CD4-positive, alpha-beta T cell treated with Interleukin-4 for 4 hours (primary cell): ENCODE measurements at places on chromosomes 1 and 21.

- no peak for DNase-seq
Measured at GRCh38 chr1:228990906-228991569, 255.8 kb downstream of the RHOU start.

DNA sequence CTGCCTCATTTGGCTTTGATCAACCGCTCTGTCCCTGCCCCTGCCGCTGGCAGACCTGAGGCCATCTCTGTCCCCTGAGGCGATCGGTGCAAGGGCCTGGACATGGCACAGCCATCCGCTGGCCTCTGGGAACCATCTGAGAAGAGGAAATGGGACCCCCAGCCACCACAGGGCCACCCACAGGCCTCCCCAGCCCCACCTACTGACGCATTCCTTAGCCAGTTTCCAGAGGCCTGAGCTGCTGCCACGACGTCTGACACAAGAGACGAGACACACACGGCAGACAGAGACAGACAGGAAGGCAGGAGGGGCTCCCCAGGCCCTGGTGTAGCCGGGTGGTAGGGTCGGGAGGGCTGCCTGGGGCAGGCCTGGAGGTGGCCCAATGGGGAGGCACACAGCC lies 37.3 kb upstream of the EDN2 start:
- no peak for DNase-seq

DNA sequence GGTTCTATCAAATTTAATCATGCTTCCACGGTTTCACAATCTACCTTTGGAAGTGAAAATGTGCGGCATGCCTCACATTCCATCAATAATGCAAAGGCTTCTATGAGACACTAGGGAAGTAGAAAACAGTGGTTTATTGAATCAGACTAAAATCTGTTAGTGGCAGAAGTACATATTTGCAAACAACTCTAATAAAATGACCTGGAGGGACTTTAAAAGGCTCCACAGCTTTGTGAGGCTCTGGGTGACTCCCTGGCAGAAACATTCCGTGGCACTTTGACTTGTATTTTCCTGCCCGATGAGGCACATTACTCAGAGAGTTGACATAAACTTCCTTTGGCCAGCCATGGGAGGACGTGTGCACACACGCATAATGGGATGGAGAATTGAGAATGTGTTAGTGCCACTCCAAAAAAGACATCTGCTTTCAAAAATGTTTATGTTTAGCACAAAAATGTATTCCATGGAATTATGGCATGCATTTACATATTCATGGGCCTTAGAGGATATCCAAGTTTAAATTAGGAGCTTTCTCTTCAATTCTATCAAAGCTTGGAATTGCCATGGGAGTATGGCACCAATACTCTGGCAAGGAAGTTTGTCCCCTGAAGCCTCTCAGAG lies 60.0 kb upstream of the SSX2IP start:
- DNase-seq = no peak

DNA sequence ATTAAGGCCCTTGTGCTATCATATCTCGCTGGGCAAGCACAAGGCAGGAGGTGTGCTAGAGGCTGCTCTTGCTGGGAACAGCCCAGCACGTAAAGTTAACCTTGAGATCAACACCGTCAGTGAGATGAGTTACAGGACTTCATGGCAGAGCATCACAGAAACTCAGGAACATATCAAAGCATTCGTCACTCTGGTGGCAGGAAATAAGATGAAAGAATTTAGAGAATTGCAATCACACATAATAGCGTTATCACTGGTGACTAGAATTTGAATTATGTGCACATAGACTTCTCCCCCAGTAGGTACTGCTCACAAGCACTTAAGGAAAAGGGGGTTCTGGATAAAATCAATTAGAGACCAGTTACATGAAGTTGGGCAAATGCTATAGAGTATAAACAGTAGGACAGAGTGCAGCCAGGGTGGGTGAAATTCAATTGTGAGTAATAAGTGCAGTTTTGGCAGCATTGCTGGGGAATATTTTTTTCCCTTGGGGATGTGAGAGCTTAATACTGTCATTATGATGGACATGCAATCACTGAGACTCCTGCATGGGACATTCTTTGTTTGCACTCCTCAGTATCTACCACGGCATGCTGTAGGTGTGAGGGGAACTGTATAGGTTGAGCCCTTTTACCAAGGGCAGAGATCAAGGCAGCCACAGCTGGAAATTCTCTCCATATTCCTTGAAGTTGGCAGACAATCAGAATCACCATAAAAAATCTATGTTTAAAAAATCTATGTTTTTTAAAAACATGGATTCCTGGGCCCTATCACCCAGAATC lies 44.2 kb upstream of the ARHGAP29 start:
- no peak for DNase-seq

GRCh38 chr1:8790987-8791386 lies 26.5 kb downstream of the RERE start:
- no peak for DNase-seq

DNA sequence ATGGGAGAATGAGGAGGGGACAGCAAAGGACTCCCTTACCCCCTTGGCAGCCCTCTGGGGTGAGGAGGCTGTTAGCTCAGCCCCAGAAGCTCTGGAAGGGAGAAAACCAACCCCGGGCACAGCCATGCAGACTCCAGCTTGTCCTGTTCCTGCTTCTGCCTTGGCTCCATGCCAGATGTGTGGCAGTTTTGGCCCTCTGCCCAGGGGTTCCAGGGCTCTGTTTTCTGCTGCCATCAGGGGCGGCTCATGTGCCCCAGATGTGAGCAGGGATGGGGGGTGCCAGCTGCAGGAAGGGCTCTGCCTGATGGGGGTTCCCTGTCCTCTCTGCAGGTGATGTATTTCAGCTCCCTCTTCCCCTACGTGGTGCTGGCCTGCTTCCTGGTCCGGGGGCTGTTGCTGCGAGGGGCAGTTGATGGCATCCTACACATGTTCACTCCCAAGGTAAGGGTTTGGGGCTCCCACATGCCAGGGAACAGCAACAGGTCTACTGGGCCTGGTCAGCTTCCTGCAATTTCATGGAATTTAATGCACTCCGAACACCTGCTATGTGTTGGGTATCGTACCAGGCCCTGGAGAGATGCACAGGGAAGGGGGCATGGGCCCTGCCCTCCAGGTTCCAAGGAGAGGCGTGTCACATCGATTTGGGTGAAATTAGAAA lies 26.1 kb downstream of the SLC6A17 start:
- no peak for DNase-seq

- no peak for DNase-seq
Measured at GRCh38 chr1:167973832-167974231, 37.0 kb upstream of the MPC2 start.

DNA sequence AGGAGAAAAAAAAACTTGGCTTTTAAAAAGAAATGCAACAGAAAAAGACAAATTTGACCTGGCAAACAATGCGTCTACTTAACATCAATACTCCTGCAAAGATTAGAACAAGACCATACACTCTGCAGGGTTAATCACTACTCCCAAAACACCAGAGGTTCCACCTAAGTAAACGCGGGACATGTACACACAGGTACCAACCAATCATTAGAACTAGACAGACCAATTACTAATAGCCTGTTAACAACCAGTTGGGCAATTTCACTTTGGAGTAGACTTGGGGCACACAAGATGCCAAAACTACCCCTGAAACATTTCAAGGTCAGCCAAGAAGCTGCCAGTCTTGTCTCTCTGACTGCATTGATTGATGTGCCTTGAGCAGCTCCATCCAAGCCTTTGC lies 125.8 kb downstream of the RRAGC start:
- DNase-seq = no peak
